ENCODE measurements at places on chromosomes 13 and 19. TPM values are rescaled to one million over a fixed set of nuclear protein-coding genes. Genes with fewer than 3 reads are reported as not detected.

Gene DCT
- polyA plus RNA-seq: 0.19 TPM

Gene ZNF442
- polyA plus RNA-seq: 1.7 TPM

Gene C5AR2
- not detected for polyA plus RNA-seq

Gene KLHL1
- not detected for polyA plus RNA-seq

Gene SMIM44
- not detected for polyA plus RNA-seq

Gene IGFL1
- not detected for polyA plus RNA-seq

Gene FCGBP
- 2.7 TPM for polyA plus RNA-seq

Gene KCNRG
- 0.30 TPM for polyA plus RNA-seq

Measured in naive thymus-derived CD8-positive, alpha-beta T cell (primary cell).